Central memory CD8-positive, alpha-beta T cell (primary cell): ENCODE measurements at places on chromosomes 4 and X.

GRCh38 chr4:141642063-141642462, 5.7 kb downstream of the IL15 start:
- H3K36me3 ChIP-seq, result peaks cover 2% of the 10 kb centered on the region
- peaks cover 49% of the 10 kb centered on the region for H3K4me1 ChIP-seq
- H3K27ac ChIP-seq, result no peak overlapping the region
- no peak overlapping the region for H3K4me3 ChIP-seq

- H3K27ac ChIP-seq, result no peak overlapping the region
- H3K4me1 ChIP-seq, result no peaks in the 10 kb centered on the region
- H3K36me3 ChIP-seq, result no peaks in the 10 kb centered on the region
- DNase-seq, result no peak
These were observed 15.1 kb upstream of the MAD2L1 start for GRCh38 chr4:120081726-120082125.

- no peaks in the 10 kb centered on the region for H3K27me3 ChIP-seq
- no peaks in the 10 kb centered on the region for H3K4me1 ChIP-seq
- DNase-seq, result no peak
- H3K4me3 ChIP-seq, result no peak overlapping the region
- H3K27ac ChIP-seq, result no peak overlapping the region
These were observed 275.2 kb downstream of the SPRY1 start for GRCh38 chr4:123671636-123672404.

DNA sequence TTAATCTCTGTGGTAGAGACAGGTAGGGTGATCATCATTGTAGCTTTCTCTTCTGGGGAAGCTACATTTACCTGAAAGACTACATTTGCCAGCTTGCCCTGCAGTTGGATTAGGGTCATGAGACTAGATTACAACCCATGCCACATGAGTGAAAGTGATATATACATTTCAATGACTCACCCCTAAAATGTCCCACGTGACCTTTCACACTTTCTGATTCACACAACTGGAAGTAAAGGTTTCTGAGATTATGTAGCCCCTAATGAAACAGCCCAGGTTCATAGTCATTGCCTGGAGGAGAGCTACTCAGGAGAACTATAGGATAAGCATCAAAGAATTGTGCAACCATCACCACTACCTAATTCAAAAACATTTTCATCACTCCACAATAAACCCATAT, 17.8 kb downstream of the PDCL2 start:
- H3K27me3 ChIP-seq, result peaks cover 29% of the 10 kb centered on the region
- H3K4me1 ChIP-seq, result no peaks in the 10 kb centered on the region
- no peak overlapping the region for H3K27ac ChIP-seq
- no peaks in the 10 kb centered on the region for H3K36me3 ChIP-seq
- H3K4me3 ChIP-seq, result no peak overlapping the region

GRCh38 chr4:176052744-176053143, 12.9 kb upstream of the WDR17 start:
- H3K4me1 ChIP-seq, result no peaks in the 10 kb centered on the region
- no peaks in the 10 kb centered on the region for H3K36me3 ChIP-seq
- no peaks in the 10 kb centered on the region for H3K27me3 ChIP-seq
- no peak for DNase-seq
- no peak overlapping the region for H3K27ac ChIP-seq
- H3K4me3 ChIP-seq, result no peak overlapping the region

DNA sequence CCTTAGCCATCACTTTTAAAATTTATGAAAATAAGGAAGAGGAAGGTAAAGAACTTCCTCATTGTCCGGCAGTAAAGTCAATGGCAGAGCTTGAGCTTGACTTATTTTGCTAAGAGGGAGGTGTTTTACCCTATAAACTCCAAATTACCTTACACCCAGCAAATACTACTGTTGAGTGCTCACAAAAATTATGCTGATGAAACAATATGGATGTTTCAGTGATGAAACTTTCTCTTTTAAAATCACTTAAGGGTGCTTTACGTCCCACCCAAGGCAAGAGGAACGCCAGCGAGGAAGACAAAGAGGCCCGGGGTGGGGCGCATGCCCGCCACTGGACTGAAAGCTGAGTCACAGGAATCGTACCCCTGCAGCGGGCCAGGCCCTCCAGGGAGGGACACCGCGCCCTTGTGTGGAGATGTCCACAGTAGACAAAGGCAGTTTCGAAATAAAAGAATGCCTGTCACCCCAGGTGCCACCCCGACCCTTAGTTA, 560 bp upstream of the TMSB4X start:
- no peak for DNase-seq
- H3K27ac ChIP-seq, result peak overlapping the region; percentile 99
- peaks cover 45% of the 10 kb centered on the region for H3K4me1 ChIP-seq
- H3K36me3 ChIP-seq, result peaks cover 59% of the 10 kb centered on the region
- H3K27me3 ChIP-seq, result no peaks in the 10 kb centered on the region

DNA sequence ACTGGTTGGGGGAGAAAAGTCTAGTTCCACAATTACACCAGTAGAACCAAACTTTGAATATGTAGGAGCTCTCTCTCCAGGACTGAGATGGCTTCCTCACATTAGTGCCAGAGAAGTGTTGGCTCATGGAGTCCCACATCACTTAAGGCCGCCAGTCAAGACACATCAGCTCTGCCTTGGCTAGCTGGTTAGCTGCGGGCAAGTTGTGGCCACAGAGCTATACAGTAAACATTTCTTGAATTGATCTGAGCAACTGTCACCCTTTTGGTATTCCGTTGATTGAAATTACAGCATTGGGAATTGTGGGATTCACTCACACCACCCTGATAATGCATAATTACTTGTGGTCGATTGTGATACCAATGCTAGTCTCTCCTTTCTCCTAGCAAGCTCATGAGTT, 76.2 kb downstream of the LNX1 start:
- H3K4me1 ChIP-seq, result no peaks in the 10 kb centered on the region
- peaks cover 2% of the 10 kb centered on the region for H3K36me3 ChIP-seq
- H3K27me3 ChIP-seq, result peaks cover 39% of the 10 kb centered on the region

- H3K4me3 ChIP-seq, result no peak overlapping the region
- H3K4me1 ChIP-seq, result no peaks in the 10 kb centered on the region
These were observed 15.6 kb downstream of the DGKQ start for GRCh38 chr4:957581-958313.

DNA sequence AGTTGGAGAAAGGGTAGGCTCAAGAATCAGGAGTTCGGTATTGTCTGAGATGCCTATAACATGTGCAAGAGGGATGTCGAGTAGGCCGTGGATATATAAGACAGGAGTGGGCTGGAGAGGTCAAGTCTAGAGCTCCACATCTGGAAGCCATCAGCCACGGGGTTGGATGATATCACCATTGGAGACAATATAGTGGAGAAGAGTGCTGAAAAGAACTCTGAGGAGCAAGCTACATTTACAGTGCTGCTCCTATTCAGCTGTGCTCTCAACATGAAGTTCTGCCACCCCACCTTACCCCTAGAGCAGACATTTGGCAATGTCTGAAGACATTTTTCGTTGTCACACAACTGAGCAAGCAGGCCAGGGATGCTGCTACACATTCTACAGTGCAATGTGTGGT, 20.9 kb upstream of the PLAC1 start:
- no peak for DNase-seq
- H3K4me3 ChIP-seq, result no peak overlapping the region
- no peaks in the 10 kb centered on the region for H3K4me1 ChIP-seq
- no peaks in the 10 kb centered on the region for H3K27me3 ChIP-seq
- H3K36me3 ChIP-seq, result no peaks in the 10 kb centered on the region

GRCh38 chrX:72142094-72142793, 10.5 kb upstream of the RTL5 start:
- peak overlapping the region; percentile 67 for H3K27ac ChIP-seq
- no peaks in the 10 kb centered on the region for H3K27me3 ChIP-seq
- peaks cover 12% of the 10 kb centered on the region for H3K4me1 ChIP-seq

- H3K4me3 ChIP-seq, result no peak overlapping the region
- H3K27me3 ChIP-seq, result no peaks in the 10 kb centered on the region
- no peak overlapping the region for H3K27ac ChIP-seq
- no peaks in the 10 kb centered on the region for H3K36me3 ChIP-seq
These were observed 847.0 kb downstream of the TRIML1 start for GRCh38 chr4:188986271-188986689.

GRCh38 chr4:180932370-180933001, 1310.7 kb upstream of the TENM3 start:
- no peaks in the 10 kb centered on the region for H3K4me1 ChIP-seq
- H3K27ac ChIP-seq, result no peak overlapping the region
- no peaks in the 10 kb centered on the region for H3K36me3 ChIP-seq
- no peak overlapping the region for H3K4me3 ChIP-seq
- DNase-seq, result no peak

GRCh38 chrX:109155161-109155560, 326.7 kb downstream of the GUCY2F start:
- no peak for DNase-seq
- no peaks in the 10 kb centered on the region for H3K4me1 ChIP-seq
- H3K36me3 ChIP-seq, result no peaks in the 10 kb centered on the region
- H3K27ac ChIP-seq, result no peak overlapping the region
